ENCODE measurements at places on chromosomes 3 and 15. TPM values are rescaled to one million over a fixed set of nuclear protein-coding genes. Genes with fewer than 3 reads are reported as not detected.

DNA sequence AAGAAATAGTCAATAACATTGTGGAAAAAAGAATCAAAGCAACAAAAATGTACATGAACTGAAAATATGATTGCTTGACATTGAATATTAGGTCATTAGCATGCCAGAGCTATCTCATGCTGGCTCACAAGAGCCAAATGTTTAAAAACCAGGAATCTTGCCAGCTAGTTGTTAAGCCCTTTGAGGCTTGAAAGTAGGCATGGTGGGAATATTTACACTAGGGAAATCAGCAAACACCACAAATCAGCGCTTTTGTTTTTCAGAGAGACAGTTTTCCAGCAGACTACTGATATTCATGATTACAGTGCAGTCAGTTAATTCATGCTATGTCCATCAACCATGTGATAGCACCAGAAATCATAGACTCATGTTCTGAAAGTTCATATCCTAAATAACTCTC lies 144.8 kb downstream of the ARPP21 start:
- no peak for DNase-seq

Gene HSPBAP1
- total RNA-seq: 8.0 TPM

Gene MST1R
- total RNA-seq: 3.7 TPM

- no peak for DNase-seq
Observed at GRCh38 chr3:140629357-140630137, 48.3 kb upstream of the TRIM42 start.

- DNase-seq: no peak
Observed at GRCh38 chr3:17430582-17430981, 311.8 kb downstream of the TBC1D5 start.

- DNase-seq: no peak
Observed at GRCh38 chr3:43970920-43971319, 270.8 kb upstream of the TOPAZ1 start.

- no peak for DNase-seq
Observed at GRCh38 chr3:108389372-108389771, 93.0 kb downstream of the HHLA2 start.
